Progenitor cell of endocrine pancreas (in vitro differentiated cells): ENCODE measurements at places on chromosomes 5 and 9. TPM values are rescaled to one million over a fixed set of nuclear protein-coding genes. Genes with fewer than 3 reads are reported as not detected.

CEL gene
- total RNA-seq = 5.2 and 5.4 TPM in 2 replicates

IL12B gene
- not detected in 2 replicates for total RNA-seq

RASEF gene
- total RNA-seq = 13.1 and 14.1 TPM in 2 replicates

SHISAL2B gene
- total RNA-seq = 0.51 TPM in 1 of 2 replicates, not detected in the other
